ENCODE measurements at places on chromosomes 1 and 21.

- no peak for DNase-seq
Measured at GRCh38 chr1:173128742-173129141, 78.0 kb upstream of the TNFSF18 start.

DNA sequence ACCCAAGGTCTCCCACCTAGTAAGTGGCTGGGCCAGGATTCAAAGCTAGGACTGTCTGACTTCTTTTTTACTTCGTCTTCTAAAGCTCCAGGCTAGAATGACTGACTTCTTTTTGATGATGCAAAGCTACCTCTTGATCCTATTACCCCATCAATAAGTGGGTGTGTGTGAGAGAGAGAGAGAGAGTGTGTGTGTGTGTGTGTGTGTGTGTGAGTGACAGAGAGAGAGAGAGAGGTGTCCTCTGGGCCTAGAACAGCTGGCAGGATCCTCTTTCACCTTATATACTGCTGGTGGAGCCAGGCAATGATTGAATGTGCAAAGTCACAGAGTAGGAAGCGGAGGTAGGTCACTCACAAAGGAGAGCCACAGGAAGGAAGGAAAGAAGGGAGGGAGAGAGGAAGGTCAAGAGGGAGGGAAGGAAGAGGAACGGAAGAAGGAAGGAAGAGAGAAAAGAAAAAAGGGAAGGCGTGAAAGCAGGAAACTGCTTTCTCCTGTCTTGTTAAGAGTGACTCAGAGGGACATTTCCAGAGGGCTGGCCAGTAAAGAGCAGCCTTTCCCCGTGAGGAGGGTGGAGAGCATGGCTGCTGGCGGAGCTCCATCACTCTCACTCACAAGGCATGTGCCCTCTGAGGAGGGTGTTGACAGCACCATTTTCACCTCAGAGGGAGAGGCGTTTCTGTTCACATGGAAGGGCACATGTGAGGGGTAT, 68.9 kb downstream of the CDC7 start:
- DNase-seq: no peak

DNA sequence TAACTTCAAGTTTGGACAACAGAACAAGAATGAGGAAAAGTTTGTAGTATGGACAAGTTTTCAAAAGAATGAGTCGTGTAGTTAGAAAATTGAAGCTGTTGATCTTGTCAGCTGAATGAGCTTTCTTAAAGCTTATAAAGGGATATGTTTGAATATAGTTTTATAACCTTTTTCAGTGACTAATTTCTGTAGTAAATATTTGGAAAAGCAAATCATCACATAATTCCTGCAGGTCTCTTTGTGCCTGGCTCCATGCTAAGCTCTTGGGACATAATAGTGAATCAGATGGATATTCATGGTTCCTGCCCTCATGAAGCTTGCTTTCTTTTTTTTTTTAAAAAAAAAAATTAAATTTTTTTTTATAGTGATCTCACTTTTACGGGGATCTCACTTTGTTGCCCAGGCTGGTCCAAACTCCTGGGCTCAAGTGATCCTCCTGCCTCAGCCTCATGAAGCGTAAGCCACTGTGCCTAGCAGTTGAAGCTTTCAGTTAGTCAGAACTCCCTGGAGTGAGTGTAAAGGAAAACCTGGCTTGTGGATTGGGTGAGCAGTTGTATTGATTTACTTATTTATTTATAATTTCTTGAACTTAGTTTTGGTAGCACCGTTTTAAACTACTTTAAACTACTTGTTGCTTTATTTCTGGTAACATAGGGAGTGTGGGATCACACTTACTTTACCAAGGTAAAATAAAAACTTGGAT, 15.5 kb downstream of the DYRK1A start:
- no peak for DNase-seq

- no peak for DNase-seq
Measured at GRCh38 chr1:232472485-232473041, 157.4 kb downstream of the SIPA1L2 start.

- DNase-seq: no peak
Measured at GRCh38 chr1:30515755-30516484, 207.5 kb downstream of the MATN1 start.

DNA sequence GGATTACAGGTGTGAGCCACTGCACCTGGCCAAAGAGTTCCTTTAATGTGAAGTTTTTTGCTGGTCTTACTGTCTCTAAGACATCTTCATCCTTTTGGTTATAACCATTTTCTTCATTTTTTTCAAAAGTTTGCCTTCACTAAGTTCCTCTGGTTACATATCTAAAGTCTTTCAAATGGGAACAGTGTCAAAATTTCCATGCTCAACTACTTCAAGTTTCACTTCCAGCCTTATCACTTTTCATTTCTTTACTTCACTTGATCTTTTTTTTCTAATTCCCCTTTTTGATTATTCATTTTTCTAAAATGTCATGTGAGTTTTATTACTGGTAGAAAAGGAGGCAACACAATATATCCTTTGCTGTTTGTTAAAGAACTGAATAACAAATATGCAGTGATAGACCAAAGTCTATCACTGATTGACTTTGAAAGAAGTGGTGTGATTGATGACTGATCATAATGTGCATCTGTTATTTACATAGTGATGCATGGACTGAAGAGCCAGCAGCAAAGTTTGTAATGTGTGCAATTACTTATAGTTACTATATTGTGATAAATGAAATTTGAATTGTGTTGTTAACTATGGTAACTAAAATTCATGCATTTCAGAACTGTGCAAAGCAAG, 16.0 kb upstream of the ZFYVE9 start:
- no peak for DNase-seq

- DNase-seq: no peak
Measured at GRCh38 chr1:3245768-3246167, 176.8 kb downstream of the PRDM16 start.

DNA sequence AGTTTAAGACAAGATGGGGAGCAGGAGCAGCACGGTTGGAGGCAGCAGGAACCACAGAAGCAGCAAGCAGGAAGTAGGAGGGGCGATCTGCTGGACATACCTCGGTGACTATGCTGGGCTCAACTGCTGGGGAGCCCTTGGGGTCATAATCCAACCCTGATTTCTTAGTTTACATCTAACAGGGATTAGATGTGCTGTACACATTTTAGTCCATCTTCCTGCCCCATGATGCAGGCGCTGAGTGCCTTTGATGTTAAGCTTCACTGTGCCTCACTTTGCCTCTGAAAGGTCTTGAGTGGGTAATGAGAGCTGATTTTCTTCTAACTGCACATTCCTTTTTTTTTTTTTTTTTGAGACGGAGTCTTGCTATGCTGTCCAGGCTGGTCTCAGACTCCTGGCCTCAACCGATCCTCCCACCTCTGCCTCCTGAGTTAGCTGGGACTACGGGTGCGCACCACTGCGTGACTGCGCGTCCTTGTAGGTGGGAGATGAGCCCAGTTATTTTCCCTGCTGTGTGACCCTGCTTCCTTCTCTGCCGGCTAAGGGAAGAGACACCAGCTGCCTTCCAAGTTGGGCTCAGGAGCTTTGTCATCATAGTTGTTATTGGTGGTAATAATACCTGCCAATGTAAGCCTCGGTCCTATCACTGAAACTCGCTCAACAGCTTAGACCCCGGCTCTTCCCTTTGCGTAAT, 1.1 kb upstream of the RCAN3 start:
- DNase-seq: no peak

DNA sequence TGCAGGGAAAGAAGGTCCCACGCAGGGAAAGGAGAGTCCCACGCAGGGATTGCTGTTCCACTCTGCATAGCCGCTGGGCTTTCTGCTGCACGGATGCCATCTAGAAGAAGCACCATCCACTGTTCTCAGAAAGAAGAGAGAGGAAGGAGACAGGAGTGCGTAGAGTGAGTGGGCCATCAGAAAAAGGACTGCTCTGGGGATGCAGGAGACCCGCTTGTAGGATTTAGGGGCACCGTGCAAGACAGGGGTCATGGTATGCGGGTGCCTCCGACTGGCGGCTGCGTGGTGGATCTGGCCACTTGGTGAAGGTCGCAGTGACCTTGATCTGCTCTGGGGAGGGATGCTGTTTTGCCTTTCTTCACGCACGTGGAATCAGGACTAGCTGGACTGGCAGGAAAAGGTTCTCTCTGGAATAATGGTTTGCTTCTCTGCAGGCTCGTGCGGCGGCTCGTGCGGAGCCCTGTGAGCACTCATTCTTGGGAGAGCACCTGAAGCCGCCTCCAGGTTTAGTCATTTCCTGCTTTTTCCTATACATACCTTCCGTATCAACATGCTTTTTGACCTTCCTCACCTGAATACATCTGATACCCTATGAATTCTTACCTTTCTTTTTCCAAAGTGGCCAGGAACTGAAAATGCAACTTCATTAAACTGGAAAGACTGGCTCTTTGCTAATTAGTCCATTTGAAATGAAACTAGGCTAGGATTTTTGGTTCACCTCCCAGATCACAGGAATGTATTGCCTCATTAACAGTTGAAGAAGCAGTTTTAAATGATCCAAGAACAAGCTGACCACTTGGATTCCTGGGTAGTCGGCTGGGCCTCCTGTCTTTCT, 181.6 kb downstream of the KIF26B start:
- no peak for DNase-seq

- no peak for DNase-seq
Measured at GRCh38 chr21:28822486-28823335, 170.0 kb downstream of the LTN1 start.

DNA sequence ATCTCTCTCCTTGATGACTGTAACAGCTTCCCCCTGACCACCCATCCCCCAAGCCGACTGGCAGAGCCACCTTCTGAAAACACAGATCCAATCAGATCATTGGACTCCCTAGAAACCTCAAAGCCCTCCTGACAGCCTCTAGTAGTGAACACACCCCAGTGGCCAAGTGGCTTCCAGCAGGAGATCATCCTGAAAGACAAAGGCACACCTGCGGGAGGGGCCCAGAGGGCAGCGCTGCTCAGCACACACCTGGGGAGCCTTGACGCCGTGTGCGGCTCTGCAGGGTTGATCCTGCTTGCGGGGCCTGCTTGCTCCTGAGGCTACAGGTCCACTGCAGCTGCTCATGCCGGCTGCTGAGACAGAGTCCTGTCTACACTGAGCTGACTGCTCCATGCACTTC, 41.5 kb downstream of the SLC66A1 start:
- DNase-seq: no peak

- no peak for DNase-seq
Measured at GRCh38 chr1:206631085-206631509, 4.2 kb upstream of the DYRK3 start.

GRCh38 chr1:211876851-211877590, 46.5 kb upstream of the LPGAT1 start:
- no peak for DNase-seq

GRCh38 chr1:163094589-163094988, 25.4 kb downstream of the RGS4 start:
- DNase-seq: no peak

DNA sequence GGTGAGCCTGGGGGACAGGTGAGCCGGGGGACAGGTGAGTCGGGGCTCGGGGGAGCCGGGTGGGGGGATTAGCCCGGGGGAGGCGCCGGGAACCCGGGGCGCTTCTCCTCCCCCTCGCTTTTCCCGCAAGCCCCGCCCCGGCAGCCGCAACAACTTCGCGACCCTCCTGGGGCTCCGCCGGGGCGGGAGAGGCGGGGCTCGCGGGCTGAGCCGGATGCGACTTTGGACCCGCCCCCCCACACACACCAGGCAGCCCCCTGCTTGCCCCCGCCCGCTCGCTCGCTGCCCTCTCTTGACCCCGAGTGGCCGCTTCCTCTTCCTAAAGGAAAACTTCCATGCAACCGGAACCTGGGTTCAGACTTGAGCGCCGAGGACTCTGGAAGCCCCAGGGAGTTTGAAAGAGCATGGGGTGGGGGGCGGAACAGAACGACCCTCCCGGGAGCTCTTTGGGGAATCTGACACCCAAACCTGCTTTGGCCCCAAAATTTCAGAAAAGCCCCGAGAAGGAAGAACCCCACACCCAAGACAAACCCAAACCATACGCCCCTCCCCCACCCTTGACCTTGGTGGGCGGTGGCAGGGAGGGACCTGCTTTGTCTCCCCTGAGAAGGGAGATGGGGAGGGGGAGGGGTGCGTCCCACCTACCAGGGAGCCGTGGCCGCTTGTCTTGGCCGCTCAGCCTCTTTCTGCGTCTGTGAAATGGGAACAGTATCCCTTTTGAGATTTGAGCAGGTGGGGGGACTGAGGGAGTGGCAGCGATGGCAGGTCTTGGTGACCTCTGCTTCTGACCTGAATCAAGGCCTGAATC, 550 bp downstream of the ARHGEF16 start:
- no peak for DNase-seq

DNA sequence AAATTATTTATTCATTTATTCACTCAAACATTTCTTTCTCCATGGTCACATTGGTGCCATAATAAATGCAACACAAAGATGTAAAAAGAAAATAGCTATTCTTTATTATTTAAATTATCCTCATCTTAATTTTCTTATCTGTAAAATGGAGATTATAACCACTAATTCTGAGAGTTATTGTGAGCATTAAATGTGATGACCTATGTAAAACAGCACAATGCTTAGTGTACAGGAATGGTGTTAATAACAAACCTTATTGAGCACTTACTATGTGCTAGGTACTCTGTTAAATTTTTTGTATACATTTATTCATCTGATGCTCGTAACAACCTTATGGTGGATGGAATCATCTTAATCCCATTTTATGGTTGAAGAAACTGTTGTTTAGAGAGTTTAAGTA, 84.6 kb downstream of the NTMT2 start:
- DNase-seq: no peak

DNA sequence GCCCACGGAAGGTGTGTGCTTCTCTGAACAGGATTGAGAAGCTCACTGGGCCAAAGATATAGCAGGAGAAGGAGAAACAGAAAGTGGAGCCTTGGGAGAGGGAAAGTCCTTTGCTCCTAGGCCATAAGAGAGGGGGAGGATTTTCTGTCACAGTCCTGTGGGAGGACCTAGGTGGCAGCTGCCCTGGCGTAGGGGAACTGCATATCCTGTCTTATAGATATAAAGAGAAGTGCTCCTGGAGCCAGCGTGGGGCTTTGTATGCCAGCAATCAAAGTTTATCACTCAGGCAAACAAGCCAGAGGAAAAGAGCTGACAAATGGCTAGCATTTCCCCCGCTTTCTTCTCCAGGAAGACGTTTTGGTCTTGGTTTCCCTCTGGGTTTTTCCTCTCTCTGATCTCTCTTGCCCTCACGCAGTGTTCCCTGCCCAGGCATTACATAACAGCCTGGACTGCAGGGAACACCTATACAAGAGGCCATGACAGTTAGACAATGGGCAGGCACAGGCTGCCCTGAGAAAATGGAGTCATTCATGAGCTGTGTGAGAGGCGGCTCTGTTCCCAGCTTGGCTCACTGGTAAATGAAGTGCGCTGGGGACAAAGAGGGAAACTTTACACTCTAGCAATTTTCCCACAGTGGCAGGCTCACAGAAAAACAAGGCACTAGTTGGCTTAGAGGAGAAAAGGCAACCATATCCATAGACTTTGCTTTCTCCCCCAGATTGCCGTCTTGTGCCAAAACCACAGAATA, 52.5 kb upstream of the ZNF648 start:
- no peak for DNase-seq

DNA sequence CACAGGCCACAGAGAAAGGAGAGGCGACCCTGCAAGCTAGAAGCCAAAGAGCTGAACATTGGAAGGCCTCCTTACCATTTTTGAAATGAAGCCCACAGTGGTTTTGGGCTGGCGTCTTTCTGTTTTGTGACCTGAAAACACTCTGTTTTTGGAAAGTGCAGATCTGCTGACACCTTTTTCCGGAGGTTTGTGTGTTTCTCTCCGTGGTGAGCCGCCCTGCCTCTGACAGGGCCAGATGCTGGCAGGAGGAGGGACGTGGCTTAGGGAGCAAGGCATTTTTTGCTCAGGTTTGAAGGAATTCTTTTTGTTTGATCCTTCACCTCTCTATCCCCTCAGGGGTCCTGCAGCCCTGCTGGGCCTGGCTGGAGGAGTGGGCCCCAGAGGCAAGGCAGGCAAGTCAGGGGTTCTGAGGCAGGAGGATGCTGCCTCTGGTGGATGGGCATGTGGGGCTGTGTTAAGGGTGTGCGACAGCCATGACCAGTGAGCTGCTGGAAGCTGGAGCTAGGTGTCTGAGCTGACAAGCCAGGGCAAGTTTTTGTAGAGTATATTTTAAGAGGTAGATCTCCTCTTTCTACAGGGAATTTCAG, 133.8 kb downstream of the CAMTA1 start:
- DNase-seq: no peak
